Activated CD4-positive, alpha-beta T cell treated with anti-CD3 and anti-CD28 coated beads, Interleukin-2, Interleukin-6, amounts not matched to agents 100 ng/mL and 50 ng/mL, durations not matched to agents 16 hours and 8 hours (primary cell): ENCODE measurements at places on chromosomes 1 and 21.

GRCh38 chr1:110282395-110282794 is 56.8 kb upstream of the RBM15 start:
- DNase-seq: no peak

- no peak for DNase-seq
Measured at GRCh38 chr1:33692206-33693188, 171.4 kb upstream of the HMGB4 start.

DNA sequence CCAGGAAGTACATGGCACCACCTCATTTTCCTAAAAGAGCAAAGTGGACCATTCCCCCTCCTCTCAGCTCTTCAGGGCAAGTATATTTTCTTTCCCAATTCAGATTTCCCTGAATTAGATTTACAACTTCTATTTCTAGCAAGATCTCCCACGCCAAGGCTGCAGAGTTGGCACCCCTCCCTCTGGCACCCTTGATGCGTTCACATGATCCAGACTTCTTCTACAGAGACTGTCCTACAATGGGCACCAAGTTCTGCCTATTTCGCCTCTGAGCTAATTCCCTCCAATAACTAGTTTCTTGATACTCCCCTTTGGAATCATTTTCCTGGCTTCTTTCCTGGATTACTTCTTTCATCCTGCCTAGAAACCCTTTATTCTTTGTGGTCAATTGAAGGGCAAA is 122.0 kb downstream of the CDC7 start:
- DNase-seq: no peak

DNA sequence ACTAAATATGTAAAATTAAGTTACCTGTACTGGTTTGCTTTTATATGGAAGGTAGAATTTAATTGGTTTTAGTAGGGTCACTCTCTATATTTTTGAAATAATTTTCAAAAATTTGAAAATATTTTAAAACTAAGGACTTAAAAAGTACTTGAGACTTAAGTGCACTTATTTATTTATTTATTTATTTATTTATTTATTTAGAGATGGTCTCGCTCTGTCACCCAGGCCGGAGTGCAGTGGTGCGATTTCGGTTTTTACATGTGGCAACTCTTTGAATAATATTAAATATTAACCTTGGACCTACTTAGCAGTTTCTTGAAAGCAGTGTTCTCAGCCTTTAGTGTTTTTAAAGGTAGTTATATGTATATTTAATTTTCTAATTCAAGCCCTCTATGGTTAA is 36.4 kb downstream of the TMED5 start:
- no peak for DNase-seq
